AG08395 (cell line): ENCODE measurements at places on chromosomes 2 and 18.

GRCh38 chr2:16081316-16082200 lies 141.2 kb downstream of the MYCN start:
- no peak for DNase-seq

- DNase-seq = no peak
Measured at GRCh38 chr2:108634576-108635160, 84.6 kb upstream of the RANBP2 start.

DNA sequence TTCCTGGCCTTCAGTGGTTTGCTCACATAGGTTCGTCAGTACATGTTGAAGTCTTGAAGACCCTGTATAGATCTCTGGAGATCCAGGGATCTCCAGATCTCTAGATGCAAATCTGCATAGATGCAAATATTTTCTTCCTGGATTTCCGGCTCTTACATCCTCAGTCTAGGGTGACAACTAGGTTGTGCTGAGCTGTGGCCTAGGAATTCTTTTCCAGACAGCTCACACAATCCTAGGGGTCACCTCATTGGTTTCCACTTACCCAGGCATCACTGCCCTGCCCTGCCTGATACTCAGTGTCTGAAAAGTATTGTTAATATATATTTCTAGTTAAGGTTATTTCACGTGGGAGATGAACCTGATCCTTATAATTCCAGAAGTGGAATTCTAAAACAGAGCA lies 105.1 kb upstream of the TTC27 start:
- peak; percentile 6 for DNase-seq

DNA sequence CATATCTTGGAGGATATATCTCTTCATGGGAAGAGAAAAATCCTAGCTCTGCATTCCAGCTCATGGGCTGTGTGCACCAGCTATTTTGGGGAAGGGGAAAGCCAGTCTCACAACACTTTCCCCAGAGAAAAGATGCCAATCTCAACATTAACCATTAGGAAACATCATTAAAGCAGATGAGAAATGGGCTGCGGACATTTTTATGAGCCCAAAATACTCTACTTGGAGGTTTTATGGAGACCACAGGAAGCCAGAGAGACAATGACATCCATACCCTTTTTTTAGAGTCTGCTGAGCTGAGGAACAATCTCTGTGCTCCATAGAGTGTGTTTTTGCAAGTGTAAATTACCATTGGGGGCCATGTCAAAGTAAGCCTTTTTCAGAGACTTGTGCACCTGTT lies 213.7 kb downstream of the TRIB2 start:
- DNase-seq = no peak

- no peak for DNase-seq
Measured at GRCh38 chr2:9178110-9178903, 28.3 kb upstream of the ASAP2 start.

- DNase-seq = peak; percentile 6
Measured at GRCh38 chr2:146576339-146577111, 1268.3 kb upstream of the ACVR2A start.

GRCh38 chr18:9732031-9732430 lies 23.9 kb downstream of the RAB31 start:
- no peak for DNase-seq

DNA sequence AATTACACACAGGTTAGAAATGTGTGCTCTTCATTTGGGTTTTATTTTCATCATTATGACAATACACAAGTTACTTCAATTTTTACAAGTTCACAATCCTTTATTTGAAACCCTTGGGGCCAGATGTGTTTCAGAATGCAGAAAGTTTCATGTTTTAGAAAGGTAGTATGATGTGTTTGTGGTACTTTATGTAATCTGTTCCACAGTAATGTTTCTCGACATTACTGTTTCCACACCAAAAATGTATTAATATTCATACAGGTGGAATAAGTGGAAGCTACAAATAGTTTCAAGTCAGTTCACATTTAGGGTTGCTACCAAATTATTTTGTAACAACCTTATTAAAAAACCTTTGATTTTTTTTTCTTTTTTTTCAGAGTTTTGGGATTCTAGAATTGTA lies 10.4 kb downstream of the UBE2E3 start:
- DNase-seq = no peak

DNA sequence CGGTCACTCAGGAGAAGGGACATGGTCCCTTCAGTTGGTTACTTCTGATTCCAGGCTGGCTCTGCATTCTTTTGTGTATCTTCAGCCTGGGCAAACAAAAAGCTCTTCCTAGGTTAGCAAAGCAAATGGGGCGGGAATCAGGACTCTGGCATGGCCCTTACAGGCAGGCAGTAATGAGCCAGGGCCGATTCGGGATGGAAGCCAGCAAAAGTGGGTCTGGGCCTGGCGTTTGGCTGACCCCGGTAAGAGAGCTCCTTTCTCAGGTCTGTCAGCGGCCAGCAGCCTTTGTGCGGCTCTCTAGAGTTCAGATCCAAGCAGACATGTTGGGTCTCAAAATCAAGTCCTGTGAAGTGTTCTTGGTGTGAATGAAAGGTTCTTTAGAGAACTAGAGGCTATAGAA lies 81.5 kb upstream of the EML6 start:
- no peak for DNase-seq

- no peak for DNase-seq
Measured at GRCh38 chr2:120958623-120959366, 223.1 kb downstream of the GLI2 start.

DNA sequence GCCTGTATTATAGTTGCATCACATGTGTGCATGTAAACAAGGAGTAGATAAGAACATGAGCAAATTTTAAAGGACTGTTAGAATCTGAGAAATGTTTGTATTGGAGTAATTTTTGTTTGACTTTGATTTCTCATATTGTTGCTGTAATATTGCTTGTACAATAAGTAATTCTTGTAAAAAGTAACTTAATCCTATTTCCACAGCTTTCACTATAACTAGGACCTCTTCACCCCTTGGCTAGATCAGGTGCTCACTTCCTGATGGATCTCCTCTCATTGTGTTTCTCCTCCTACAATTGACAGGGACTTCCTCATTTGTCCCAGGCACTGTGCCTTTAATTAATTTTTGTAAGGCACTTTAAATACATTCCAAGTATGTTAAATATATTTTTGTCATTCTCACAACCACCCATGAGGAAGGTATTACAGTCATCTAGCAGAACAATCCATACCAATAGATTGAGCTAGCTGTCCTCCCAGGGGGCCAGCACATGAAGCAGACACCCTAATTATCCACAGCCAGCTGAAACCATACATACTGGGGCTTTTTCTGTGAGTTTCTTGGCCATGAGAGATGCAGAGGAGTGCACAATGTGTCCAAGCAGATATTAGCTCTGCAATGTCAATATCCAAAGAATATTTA lies 359.5 kb upstream of the ACVR2A start:
- no peak for DNase-seq

- DNase-seq = no peak
Measured at GRCh38 chr18:57410749-57411148, 24.4 kb upstream of the ONECUT2 start.

GRCh38 chr2:61252031-61252430 lies 90.0 kb downstream of the C2orf74 start:
- DNase-seq = no peak

- DNase-seq = no peak
Measured at GRCh38 chr2:119852214-119852613, 92.5 kb downstream of the PTPN4 start.

GRCh38 chr2:239017491-239018098 lies 169.7 kb downstream of the TWIST2 start:
- DNase-seq = no peak

DNA sequence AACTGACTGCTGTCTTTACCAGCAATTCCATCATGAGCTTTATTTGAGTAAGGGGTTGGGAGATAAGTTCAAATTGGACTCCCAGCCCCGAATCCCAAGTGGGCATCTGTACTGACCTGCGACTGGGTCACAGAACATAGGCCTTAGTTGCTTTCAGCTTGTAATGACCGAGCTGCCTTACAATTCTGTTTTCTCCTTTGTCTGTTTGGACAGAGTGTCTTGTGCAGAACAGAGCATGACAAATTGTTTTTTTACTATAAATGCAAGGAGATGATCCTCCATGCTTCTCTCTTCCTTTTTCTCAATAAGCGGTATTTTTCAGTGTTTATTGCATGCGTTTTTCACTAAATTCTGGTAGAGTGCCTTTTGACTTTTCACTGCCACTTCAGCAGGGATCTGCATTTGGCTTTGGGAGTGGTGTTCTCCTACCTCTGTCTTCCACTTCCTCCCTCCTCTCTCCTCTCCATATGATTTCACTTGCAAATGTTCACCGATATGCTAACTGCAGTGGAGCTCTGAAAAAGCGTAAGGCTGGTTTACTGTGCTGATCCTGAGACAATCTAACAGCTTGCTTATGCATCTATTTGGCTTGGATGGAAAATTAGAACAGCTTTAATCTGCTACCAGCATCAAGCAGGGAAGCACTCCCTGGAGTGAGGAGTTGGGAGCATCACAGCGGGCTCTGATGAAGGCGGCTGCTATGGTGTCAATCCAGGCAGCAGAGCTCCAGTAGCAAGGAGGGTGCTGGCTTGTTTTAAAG lies 158.8 kb upstream of the SMIM21 start:
- no peak for DNase-seq

GRCh38 chr2:216548901-216549331 lies 50.3 kb downstream of the RPL37A start:
- DNase-seq = peak; percentile 44

DNA sequence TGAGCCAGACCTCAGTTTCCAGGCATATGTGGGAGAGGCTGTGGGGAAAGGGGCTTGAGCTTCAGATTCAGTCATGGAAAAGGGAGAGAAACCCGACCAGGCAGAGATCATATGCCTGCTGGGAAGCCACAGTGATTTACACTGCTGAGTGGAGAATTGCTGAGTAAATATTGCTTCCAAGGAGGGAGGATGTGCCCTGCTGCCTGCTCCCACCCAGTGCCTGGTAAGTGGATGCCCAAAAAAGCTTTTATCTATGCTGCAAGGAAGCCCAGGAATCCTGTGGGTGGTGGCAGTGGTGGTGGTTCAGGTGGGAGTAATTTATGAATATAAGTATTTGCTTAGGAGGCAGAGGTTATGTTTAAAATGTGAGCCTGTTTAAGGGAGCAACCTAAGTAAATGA lies 39.5 kb downstream of the INO80C start:
- no peak for DNase-seq

DNA sequence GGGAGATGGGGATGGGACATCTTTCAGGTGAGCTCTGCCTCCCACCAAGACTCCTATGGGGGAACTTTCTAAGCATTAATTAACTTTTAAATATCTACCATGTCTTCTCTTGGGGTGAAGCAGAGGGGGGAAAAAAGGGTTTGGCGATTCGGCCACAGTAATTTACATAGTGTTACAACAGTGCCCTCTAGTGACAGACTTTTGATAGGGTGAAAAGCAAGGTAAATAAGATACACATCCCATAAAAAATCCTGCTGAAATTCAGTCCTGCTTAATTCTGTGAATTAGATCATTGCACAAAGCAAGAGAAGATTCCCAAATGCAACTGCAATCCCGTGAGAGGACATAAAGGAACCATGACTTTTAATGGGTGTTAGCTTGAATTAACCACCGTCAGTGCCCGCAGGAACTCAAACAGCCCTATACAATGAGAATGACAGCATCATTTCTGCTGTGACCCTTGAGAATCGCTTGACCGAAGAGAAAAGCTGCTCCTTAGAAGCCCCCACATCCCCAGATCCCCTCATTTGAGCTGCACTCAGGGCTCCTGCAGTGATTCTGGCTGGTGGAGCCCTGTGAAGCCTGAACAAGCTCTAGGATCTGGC lies 32.8 kb downstream of the FAM124B start:
- peak; percentile 61 for DNase-seq

GRCh38 chr2:73920577-73921545 lies 5.8 kb upstream of the DGUOK start:
- DNase-seq = no peak

- DNase-seq = no peak
Measured at GRCh38 chr2:162006337-162006736, 67.7 kb downstream of the DPP4 start.

GRCh38 chr2:61018318-61018755 lies 282 bp upstream of the PUS10 start:
- peak; percentile 46 for DNase-seq

DNA sequence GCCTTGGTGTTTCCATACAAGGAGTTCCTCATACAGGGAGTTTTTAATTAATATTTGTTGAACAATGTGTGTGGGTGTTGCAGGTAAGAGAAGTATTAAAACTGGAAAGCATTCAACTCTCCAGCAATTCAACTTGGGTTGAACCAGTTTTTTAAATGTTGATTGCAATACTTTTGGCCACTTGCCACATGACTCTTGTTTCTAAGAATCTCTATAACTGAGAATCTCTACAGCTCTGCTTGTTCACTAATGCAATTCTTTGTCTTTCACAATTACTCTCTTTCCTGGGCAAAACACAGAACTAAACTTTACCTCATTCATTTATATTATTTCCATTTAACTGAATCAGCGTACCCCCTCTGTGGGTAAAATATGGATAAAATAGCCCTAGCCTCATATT lies 429.4 kb downstream of the ARHGAP15 start:
- DNase-seq = peak; percentile 53

GRCh38 chr2:219680958-219681693 lies 53.7 kb downstream of the SLC4A3 start:
- DNase-seq = no peak

DNA sequence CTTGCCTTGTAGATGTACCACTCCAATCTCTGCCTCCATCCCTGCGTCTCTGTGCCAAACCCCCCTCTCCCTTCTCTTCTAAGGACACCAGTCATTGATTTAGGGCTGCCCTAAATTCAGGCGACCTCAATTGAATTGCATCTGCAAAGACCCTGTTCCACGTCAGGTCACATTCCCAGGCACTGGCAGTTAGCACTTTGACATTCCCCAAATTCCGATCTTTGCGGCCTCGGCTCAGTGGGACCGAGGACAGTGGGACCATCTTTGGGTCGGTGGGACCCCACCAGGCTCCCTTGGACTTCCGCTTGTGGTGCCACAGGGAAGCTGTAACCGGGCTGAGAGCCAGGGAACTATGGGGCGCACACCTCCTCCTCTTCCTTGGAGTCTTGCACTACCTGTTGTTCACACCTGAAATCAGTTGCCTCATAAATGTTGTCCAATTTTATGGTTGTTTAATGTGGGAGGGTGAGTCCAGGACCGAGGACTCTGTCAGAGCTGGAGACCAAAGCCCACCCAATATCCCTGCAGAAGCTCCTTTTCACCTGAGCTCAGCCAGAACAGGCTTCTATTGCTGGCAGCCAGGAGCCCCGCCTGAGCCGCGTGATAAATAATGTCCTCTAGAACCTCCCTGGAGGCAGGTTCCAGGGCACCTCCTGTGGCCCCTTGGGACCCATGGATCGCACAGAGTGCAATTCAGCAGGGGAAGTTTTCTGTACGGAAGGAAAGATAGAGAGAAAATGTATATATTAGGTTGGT lies 271.6 kb downstream of the EIPR1 start:
- DNase-seq = no peak

GRCh38 chr2:239778861-239779558 lies 246.1 kb downstream of the NDUFA10 start:
- no peak for DNase-seq

GRCh38 chr2:199757233-199757870 lies 93.6 kb downstream of the FTCDNL1 start:
- peak; percentile 42 for DNase-seq

GRCh38 chr2:201839727-201840126 lies 33.4 kb downstream of the CDK15 start:
- DNase-seq = no peak

- DNase-seq = no peak
Measured at GRCh38 chr2:226247289-226248275, 552.0 kb downstream of the IRS1 start.
